MM.1S (cell line): ENCODE measurements at places on chromosomes 2 and 18.

- DNase-seq, result no peak
These were observed 213.0 kb downstream of the GLI2 start for GRCh38 chr2:120948662-120949011.

DNA sequence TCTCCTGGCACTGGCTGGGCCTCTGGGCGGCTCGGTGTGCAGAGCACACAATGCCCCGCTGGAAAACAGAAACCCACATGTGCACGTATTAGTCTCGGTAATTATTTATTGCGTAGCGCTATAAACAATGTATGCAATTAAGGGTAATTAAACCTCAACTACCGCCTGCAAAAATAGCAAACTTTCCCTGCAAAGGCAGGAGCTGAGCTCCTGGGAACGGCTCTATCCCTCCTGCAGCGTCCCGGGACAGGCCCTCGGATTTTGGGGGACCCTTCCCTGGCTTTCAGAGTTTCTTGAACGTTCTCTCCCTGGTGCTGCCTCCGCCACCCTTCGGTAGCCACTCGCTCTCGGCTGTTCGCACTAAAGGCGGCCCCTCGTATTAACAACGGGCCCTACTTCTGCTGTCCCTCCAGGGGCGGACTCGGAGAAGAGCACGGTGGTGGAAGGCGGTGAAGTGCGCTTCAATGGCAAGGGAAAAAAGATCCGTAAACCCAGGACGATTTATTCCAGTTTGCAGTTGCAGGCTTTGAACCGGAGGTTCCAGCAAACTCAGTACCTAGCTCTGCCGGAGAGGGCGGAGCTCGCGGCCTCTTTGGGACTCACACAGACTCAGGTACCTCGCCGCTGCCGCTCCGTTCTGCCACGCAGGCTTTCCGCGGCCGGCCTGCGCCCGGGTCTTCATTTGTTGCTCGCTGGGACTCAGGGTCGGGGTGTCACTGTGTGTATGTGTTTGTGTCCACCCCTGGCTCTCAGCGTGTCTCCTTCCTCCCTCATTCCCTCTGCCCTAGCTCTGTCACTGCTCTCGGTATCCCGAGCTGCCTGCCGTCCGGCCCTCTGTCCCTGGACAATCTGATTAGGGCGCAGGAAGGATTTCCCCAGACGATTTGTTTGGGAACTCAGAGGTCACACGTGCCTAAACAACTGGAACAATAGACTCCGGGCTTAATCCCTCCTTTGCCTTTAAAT, 1.2 kb downstream of the DLX1 start:
- DNase-seq, result no peak

DNA sequence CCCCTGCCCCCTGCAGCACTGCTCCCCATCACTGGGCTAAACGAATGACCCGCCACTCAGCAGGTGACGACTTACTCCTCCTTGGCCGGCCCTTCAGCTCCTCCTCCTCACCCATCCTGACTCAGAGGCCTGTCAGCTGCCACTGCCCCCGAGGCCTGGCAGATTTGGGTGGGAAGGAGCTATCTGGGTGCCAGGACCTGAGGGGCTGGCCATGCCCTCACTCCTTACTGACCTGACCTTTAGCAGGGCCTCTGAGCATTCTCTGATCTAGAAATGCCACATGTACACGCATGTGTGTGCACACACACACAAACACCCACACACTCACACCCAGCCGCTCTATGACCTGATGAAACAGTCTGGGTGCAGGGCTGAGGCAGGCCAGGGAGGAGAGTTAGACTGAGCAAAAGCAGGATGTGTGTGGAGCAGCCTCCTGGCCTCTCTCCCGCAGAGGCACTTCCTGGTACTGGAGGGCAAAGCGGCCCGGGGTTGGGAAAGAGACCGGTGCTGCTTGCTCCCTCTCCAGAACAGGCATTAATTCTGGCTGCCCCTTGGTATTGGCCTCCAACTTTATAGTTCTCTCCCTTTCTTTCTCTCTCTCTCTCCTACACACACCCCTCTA, 68.0 kb downstream of the ZFP36L2 start:
- DNase-seq, result no peak

DNA sequence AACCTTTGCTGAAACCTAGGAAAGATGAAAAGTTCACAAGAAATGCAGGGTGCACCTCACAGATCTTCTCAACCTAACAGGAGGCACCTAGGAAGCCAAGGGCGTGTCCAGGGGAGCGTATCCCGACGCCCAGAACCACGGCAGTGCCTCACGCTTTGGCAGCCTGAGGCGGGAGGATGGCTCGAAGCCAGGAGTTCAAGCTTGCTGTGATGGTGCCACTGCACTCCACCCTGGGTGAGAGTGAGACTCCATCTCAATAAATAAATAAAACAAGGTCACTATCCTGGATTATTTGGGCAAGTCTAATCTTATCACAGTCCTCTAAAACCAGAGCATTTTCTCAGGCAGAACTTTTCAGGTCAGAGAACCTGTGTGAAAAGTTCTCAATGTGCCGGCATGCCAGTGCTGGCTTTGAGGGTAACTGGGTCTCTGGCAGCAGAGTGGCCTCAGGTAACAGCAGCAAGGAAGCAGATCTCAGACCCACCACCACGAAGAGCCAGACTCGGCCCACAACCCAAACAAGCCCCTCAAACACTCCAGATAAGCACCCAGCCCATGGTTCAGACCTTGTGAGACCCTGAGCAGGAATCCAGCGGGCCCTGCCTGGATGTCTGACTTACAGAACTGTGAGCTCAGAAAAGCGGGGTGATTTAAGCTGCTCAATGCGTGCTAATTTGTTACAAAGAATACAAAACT, 11.7 kb downstream of the HSBP1L1 start:
- DNase-seq, result no peak

- DNase-seq, result no peak
These were observed 22.3 kb downstream of the COX7A2L start for GRCh38 chr2:42338567-42339190.

DNA sequence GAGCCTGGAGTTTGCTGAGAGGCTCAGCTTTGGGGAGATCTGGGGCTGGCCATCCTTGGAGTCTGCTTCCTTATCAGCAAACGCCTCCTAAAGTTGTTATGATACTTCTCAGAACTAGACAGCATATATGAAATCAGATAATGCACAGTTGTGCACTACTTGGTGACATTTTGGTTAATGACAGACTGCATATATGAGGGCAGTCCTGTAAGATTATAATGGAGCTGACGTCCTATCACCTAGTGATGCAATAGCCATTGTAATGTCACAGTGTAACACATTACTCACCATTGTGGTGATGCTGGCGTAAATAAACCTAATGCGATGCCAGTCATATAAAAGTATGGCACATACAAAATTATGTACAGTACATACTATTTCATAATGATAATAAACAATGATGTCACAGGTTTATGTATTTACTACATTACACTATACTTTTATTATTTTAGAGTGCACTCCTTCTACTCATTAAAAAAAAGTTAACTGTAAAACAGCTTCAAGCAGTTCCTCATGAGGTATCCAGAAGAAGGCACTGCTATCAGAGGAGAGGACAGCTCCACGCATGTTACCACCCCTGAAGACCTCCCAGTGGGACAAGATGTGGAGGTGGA, 298.1 kb upstream of the REV1 start:
- no peak for DNase-seq

DNA sequence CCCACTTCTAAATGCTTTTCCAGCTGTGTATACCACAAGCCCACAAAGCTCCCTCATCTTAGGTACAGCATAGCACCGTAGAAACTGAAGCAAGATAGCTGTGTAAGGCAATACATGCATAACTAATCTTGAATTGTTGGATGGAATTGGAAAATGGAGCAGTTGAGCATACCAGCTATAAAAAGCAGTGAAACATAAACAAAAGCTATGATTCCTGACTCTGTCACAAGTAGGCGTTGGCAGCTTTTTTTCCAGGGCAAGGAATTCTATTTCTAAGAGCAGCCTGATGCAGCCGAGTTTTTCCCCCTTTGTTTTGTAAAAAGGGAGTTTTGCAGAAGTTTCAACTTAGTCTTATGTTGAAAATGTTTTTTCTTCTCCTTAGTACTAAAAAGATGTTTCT, 32.4 kb downstream of the MOGAT1 start:
- no peak for DNase-seq

DNA sequence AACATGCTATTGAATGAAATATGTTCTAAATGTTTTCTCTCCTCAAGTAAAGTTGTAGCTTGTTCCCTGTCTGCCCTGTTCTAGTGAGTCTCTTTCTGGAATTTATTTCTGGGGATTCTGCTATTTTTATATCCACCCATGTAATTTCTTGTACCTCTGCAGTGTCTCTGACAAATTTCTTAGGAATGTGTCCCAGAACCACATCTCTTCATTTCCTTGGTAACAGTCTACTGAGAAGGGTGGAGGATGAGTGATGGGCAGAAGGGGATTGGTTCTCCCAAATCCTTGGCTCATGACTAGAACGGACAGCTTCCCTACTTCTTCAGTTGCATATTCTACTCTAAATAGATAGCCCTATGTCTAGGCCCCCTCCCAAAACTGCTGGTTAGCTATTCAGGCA, 490.6 kb upstream of the LINC00305 start:
- no peak for DNase-seq

GRCh38 chr18:9949861-9950260, 36.0 kb downstream of the VAPA start:
- DNase-seq, result no peak

DNA sequence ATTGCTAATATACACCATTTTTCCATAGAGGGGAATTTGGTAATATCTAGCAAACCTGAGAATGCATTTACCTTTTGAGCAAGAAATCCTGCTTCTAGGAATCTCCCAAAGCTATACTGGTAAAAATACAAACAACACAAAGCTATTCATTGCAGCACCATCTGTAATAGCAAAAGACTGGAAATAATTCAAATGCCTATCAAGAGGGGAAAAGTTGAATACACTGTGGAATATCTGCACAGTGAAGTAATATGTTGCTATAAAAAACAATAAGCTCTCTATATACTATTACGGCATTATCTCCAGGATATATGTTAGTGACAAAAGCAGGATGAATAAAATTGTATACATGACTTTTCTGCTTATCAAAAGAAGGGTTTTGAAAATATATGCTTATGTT, 112.3 kb upstream of the CHAC2 start:
- no peak for DNase-seq

DNA sequence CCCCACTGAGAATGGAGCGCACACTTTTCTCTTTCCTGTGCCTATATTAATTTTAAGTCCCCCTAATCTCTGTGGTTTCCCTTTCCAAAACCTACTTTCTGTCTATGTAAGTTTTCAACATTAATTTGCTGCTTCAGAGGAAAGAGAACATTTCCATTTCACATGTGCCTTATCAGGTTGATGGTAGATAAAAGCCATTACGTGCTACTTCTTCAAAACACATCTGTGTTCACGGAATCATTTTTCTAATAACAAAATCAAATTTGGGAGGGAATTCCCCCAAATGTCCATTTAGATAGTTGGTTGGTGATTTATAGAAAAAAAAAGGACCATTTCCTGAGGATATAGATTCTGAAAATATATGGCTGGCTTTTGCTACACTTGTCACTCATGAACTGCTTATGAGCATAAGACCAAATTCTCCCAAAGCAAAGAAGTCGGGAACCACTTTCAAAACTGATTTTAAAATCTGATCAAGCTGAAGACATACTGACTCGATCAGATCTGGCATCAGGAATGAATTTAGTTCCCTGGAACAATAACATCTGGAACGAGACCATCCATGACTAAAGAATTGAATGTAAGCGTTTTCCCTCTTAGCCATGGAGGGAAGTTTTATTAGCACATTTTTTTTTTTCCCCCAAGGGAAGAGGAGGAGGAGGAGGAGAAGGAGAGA, 8.2 kb downstream of the PTGR3 start:
- DNase-seq, result no peak

DNA sequence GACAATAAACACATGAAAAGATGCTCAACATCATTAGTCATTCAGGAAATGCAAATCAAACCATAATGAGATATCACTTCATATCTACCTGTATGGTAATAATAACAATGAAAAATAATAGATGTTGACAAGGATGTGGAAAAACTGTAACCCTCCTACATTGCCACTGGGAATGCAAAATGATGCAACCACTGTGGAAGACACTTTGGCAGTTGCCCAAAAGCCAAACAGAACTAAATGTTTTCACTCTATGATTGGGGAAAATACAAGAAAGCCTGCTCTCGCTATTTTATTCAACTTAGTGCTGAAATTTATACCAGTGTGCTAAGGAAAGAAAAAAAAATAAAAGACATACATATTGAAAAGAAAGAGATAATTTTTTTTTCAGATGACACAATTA, 934.5 kb downstream of the CNTNAP5 start:
- DNase-seq, result no peak

DNA sequence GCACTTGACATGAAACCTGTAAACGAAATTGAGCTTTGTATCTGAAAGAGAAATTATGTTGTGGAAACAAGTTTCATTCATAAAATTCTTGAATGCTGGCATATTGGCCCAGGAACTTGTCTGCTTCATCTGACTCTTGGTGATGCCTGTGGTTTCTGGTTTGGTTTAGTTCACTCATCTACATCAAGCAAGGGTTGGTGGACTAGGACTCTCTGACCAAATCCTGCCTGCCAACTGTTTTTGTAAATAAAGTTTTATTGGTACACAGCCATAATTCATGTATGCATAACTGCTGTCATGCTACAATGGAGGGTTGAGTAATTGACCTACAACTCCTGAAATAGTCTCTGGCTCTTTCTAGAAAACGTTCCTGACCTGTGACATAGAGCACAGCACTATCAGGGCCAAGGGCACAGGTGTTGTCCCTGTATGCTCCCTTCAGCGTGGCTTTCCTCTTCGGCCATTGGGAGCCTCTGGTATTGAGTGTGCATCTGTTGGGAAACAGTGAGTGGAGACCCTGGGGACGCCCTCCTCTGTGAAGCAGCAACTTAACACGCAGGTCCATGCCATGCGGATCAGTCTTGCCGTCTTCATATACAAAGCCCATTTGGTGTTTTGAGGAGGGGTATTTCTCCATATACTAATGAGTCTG, 226.3 kb downstream of the SH3RF3 start:
- peak; percentile 59 for DNase-seq

- DNase-seq, result no peak
These were observed 5.7 kb downstream of the RHOB start for GRCh38 chr2:20452551-20452950.

GRCh38 chr18:22048932-22049615, 120.3 kb upstream of the GATA6 start:
- DNase-seq, result no peak

GRCh38 chr2:42513252-42513918, 19.6 kb upstream of the KCNG3 start:
- no peak for DNase-seq

DNA sequence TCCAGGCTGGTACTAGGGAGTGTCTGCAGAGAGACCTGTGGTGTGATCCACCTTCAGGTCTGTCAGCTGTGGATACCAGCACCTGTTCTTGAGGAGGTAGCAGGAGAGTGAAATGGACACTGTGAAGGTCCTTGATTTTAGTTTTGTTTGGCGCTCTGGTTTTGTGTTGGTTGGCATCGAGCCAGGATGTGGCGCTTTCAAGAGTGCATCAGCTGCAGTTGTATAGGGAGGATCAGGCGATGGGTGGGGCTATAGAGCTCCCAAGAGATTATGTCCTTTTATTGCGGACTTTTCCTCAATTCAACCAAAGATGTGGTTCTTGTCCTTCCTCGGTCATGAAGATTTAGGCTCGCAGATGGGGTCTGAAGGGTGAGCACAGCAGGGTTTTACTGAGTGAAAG, 37.5 kb downstream of the SLC39A10 start:
- DNase-seq, result no peak
